ENCODE measurements at places on chromosomes 11 and 22. TPM values are rescaled to one million over a fixed set of nuclear protein-coding genes. Genes with fewer than 3 reads are reported as not detected.

Gene PHETA2
- total RNA-seq: 2.7 TPM

Gene AQP11
- 0.34 TPM for total RNA-seq

DNA sequence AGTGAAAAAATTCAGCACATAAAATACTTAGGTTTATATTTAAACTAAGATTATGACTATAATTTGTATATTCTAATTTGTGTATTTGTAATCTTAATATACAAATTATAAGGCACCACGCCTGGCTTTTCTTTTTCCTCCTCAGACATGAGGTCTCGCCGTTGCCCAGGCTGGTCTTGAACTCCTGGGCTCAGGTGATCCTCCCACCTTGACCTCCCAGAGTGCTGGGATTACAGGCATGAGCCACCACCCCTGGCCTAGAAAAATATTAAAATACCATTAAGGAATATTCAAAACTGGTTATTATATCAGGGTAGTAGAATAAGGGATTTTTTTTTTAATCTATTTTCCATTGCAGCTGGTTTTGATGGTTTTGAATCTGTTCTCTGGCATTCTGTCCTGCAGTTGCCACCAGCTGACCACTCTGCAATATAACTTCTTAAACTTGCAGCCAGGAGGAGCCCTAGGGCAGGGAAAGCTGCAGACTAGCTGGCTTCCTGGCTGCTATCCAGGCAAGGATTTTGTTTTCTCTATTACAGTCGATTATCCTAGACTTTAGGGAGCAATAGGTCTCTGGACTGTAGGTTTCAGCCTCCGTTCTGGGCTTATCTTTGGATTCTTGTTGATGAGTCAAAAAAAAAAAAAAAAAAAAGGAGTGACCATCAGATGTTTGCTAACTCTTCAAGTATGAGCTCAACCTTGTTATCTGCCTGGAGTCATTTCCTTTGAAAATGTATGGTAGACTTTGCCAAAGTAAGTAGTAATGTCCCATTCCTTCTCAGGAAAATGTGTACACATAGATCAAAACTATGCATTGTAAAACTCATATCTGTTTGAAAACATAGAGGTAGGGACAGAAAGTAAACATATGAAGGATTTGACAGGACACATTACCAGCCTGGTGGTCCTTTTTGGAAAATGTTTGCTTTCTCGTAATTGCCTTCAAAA, 13.2 kb downstream of the POLA2 start:
- H3K27ac ChIP-seq: no peak overlapping the region
- H3K27me3 ChIP-seq: no peaks in the 10 kb centered on the region
- peaks cover 42% of the 10 kb centered on the region for H3K36me3 ChIP-seq
- no peak overlapping the region for H3K4me3 ChIP-seq
- DNase-seq: peak; percentile 45

GRCh38 chr22:22618448-22618847, 26.0 kb upstream of the GGTLC2 start:
- H3K4me1 ChIP-seq: peaks cover 12% of the 10 kb centered on the region
- H3K27me3 ChIP-seq: peaks cover 9% of the 10 kb centered on the region
- DNase-seq: no peak
- no peak overlapping the region for H3K27ac ChIP-seq

- H3K36me3 ChIP-seq: no peaks in the 10 kb centered on the region
- H3K27me3 ChIP-seq: no peaks in the 10 kb centered on the region
- no peak overlapping the region for H3K27ac ChIP-seq
- no peak overlapping the region for H3K4me3 ChIP-seq
- no peak for DNase-seq
Observed at GRCh38 chr11:115623021-115623451, 118.8 kb upstream of the CADM1 start.

- DNase-seq: no peak
- no peak overlapping the region for H3K27ac ChIP-seq
- H3K4me1 ChIP-seq: peaks cover 4% of the 10 kb centered on the region
- no peak overlapping the region for H3K4me3 ChIP-seq
- H3K36me3 ChIP-seq: peaks cover 40% of the 10 kb centered on the region
Observed at GRCh38 chr22:24066260-24066659, 55.2 kb downstream of the CABIN1 start.

DNA sequence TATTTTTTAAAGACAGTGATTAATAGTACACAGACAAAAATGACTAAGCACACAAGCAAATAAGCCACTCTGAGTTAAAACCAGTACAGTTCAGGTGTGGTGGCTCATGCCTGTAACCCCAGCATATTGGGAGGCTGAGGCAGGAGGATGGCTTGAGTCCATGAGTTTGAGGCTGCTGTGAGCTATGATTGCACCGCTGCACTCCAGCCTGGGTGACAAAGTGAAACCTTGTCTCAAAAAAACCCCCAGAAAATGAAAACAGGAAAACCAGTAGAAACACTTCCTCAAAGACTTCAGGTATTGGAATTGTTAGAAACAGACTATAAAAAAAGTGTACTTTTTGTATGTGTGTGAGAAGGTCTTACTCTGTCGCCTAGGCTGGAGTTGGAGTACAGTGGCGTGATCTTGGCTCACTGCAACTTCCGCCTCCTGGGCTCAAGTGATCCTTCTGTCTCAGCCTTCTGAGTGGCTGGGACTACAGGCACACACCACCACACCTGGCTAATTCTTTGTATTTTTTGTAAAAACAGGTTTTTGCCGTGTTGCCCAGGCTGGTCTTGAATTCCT, 33.0 kb downstream of the PPP6R2 start:
- peak; percentile 32 for DNase-seq
- no peaks in the 10 kb centered on the region for H3K27me3 ChIP-seq
- peaks cover 24% of the 10 kb centered on the region for H3K36me3 ChIP-seq
- H3K27ac ChIP-seq: no peak overlapping the region
- H3K4me3 ChIP-seq: no peak overlapping the region
- H3K4me1 ChIP-seq: peaks cover 13% of the 10 kb centered on the region

- H3K4me1 ChIP-seq: peaks cover 17% of the 10 kb centered on the region
- no peaks in the 10 kb centered on the region for H3K27me3 ChIP-seq
- H3K36me3 ChIP-seq: peaks cover 21% of the 10 kb centered on the region
- no peak overlapping the region for H3K4me3 ChIP-seq
Observed at GRCh38 chr22:40128989-40129388, 48.7 kb upstream of the TNRC6B start.

GRCh38 chr11:106961518-106961917, 56.8 kb downstream of the GUCY1A2 start:
- H3K27me3 ChIP-seq: no peaks in the 10 kb centered on the region
- H3K4me3 ChIP-seq: no peak overlapping the region
- no peaks in the 10 kb centered on the region for H3K36me3 ChIP-seq
- no peaks in the 10 kb centered on the region for H3K4me1 ChIP-seq
- no peak for DNase-seq

GRCh38 chr11:35419184-35419829, at the start of gene SLC1A2:
Gene SLC1A2, minus strand, starts transcription at chr11:35419558. Its CDS starts 592 bp downstream, at chr11:35418966.
- no peaks in the 10 kb centered on the region for H3K36me3 ChIP-seq
- peaks cover 11% of the 10 kb centered on the region for H3K4me1 ChIP-seq
- peaks cover 71% of the 10 kb centered on the region for H3K27me3 ChIP-seq
- peak within 1 kb of the TSS; percentile 53 for H3K4me3 ChIP-seq
- no peak within 1 kb of the TSS for H3K27ac ChIP-seq

DNA sequence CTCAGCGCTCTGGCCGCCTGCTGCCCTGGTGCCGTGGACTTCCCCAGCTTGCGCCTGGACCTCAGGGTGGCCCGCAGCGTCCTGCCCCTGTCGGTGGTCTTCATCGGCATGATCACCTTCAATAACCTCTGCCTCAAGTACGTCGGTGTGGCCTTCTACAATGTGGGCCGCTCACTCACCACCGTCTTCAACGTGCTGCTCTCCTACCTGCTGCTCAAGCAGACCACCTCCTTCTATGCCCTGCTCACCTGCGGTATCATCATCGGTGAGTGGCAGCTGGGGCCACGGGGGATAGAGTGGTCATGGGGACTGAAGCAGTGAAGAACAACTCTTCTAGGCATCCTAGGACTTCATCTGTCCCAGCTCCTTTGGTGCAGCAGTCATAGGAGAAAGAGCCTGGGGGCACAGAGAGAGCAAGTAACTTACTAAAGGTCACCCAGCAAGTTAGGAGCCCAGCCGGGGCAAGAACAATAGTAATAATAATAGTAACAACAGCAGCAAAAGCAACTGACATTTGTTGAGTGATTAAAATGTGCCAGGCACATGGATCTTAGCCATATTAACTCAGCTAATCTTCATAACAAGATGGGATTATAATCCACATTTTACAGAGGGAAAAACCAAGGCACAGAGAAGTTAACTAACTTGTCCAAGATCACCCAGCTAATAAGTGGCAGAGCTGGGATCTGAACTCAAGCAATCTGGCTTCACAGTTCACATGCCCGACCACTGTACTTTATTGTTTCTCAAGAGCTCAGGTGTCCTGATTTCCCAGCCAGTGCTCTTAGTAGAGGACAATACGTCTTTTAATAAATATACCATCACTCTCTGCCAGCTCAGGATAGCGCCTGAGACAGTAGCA, 1.4 kb downstream of the SLC35C1 start:
- H3K4me3 ChIP-seq: peak overlapping the region; percentile 90
- H3K27me3 ChIP-seq: no peaks in the 10 kb centered on the region
- no peak for DNase-seq

GRCh38 chr11:33147559-33147958, 13.7 kb downstream of the CSTF3 start:
- H3K27ac ChIP-seq: no peak overlapping the region
- no peak for DNase-seq
- H3K4me3 ChIP-seq: no peak overlapping the region
- H3K27me3 ChIP-seq: no peaks in the 10 kb centered on the region

Data from activated CD4-positive, alpha-beta memory T cell treated with anti-CD3 and anti-CD28 coated beads for 36 hours (primary cell).